ENCODE measurements at places on chromosomes 4 and X. TPM values are rescaled to one million over a fixed set of nuclear protein-coding genes. Genes with fewer than 3 reads are reported as not detected.

DNA sequence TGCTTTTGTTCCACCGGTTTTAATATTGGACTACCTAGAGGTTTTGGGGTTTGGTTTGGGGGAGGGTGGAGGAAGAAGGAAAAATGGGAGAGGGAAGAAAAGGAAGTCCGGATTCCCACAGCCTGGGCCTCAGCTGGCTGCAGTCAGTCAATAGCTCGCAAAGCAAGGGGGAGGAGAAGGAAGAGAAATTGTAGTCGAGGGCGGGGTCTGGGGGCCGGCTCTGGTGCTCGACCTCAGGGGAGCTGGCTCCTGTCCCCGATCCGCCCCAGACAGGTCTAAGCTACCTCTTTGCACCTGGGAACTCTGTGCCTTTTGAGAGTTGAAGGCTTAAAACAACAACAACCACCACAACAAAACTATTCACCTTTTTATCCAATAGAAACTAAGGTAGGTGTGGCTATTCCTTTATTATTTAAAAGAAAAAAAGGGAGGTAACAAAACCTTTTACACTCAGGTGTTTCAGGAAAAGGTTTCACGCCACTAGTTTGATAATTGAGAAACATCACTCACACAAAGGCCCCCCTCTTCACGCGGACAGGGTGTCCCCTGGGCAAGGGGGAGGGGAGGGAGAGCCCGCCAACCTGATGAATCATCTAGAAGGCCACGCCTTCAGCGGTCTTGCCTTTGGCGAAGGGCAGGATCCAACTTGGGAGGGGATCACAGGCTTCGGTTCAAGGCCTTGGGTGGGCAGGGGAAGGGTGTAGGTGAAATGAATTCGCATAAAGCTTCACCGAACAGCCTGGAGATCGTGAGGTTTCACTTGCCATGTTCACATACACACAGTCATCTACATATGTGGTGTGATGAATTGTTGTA is 1.6 kb upstream of the LNX1 start:
- no peak for DNase-seq

Gene PRKG2
- 0.82 TPM for total RNA-seq

- DNase-seq, result no peak
These were observed 85.2 kb upstream of the DCLK2 start for GRCh38 chr4:149993030-149993429.

GRCh38 chrX:9227276-9227675 is 193.3 kb upstream of the FAM9B start:
- no peak for DNase-seq

GRCh38 chr4:163895378-163896005 is 401.0 kb downstream of the TMA16 start:
- DNase-seq, result no peak
